ENCODE measurements at places on chromosomes 7 and 10. TPM values are rescaled to one million over a fixed set of nuclear protein-coding genes. Genes with fewer than 3 reads are reported as not detected.

DNA sequence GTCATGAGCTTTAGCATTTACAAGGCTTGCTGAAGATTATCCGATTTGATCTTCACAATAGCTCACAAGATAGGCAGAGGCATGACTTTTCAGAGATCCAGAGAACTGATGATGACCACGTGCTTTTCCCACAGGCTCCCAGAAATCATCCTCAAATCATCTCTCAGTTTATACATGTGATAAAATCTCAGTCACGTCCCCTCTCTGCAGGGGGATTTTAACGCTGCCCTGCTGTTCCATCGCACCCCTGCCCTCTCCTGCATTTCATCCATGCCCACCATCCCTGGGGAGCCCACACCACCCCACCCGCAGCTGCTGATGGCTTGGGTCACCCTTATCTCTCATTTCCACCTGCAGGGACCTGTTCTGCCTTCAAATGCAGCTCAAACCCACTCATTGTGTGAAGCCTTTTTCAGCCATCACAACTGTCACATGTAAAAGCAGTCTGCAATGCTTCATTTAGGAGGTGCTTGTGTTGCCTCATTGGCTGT is 141.8 kb downstream of the DIP2C start:
- no peaks in the 10 kb centered on the region for H3K36me3 ChIP-seq
- no peak overlapping the region for H3K4me3 ChIP-seq
- no peak for DNase-seq
- H3K27me3 ChIP-seq: no peaks in the 10 kb centered on the region
- peaks cover 30% of the 10 kb centered on the region for H3K4me1 ChIP-seq

- peak overlapping the region; percentile 98 for H3K27ac ChIP-seq
- H3K4me1 ChIP-seq: peaks cover 13% of the 10 kb centered on the region
- H3K27me3 ChIP-seq: no peaks in the 10 kb centered on the region
- peak; percentile 27 for DNase-seq
- peaks cover 14% of the 10 kb centered on the region for H3K36me3 ChIP-seq
Measured at GRCh38 chr10:37856881-37857286, 526 bp downstream of the ZNF248 start.

- H3K36me3 ChIP-seq: no peaks in the 10 kb centered on the region
- DNase-seq: no peak
- peaks cover 75% of the 10 kb centered on the region for H3K4me1 ChIP-seq
- H3K4me3 ChIP-seq: no peak overlapping the region
Measured at GRCh38 chr10:110068780-110069179, 61.0 kb downstream of the ADD3 start.

TMEM176A gene
- 30.8 TPM for total RNA-seq

DNA sequence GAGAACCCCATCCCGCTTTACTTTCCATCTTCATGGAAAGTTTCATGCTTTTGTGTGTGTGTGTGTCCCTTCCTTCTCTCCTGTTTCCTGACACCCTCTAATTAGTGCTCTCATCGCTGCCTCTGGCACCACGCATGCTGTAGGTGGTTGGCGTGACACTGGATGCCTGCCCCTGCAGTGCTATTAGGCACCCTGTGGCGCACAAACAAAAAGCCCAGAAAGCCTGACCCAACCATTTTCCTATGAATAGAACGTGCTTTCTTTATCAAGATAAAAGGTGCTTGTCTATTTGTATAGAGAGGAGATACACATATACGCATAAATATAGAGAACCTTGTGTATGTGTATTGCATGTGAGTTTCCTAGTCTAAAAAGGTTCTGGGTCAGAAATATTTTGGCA is 120.8 kb upstream of the CDCA7L start:
- no peaks in the 10 kb centered on the region for H3K4me1 ChIP-seq
- H3K27me3 ChIP-seq: no peaks in the 10 kb centered on the region
- H3K27ac ChIP-seq: no peak overlapping the region
- no peak for DNase-seq
- no peaks in the 10 kb centered on the region for H3K36me3 ChIP-seq

DNA sequence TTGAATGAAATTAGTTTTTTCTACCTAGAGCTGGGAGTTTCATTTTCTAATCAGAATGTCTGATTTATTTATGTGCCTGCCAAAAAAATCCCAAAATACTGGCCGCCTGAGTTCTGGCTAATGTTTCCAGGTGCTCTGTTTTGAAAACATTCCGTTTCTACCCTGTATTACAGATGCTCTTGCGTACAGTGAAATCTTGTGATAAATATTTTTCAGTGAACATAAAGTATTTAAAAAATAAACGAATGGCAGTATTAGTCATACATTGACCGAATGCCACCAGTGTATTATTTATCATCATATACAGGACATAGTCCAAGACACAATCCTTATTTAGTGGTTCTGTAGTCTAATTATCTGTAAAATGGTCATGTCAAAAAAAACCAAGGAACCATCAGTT is 102.8 kb downstream of the KAT6B start:
- peaks cover 44% of the 10 kb centered on the region for H3K4me1 ChIP-seq
- no peaks in the 10 kb centered on the region for H3K27me3 ChIP-seq
- peak overlapping the region; percentile 73 for H3K27ac ChIP-seq
- H3K36me3 ChIP-seq: no peaks in the 10 kb centered on the region
- DNase-seq: no peak
- H3K4me3 ChIP-seq: no peak overlapping the region

GRCh38 chr10:49387071-49387470 is 8.8 kb downstream of the DRGX start:
- no peaks in the 10 kb centered on the region for H3K4me1 ChIP-seq
- no peak for DNase-seq
- no peaks in the 10 kb centered on the region for H3K27me3 ChIP-seq
- no peaks in the 10 kb centered on the region for H3K36me3 ChIP-seq
- H3K27ac ChIP-seq: no peak overlapping the region

DNA sequence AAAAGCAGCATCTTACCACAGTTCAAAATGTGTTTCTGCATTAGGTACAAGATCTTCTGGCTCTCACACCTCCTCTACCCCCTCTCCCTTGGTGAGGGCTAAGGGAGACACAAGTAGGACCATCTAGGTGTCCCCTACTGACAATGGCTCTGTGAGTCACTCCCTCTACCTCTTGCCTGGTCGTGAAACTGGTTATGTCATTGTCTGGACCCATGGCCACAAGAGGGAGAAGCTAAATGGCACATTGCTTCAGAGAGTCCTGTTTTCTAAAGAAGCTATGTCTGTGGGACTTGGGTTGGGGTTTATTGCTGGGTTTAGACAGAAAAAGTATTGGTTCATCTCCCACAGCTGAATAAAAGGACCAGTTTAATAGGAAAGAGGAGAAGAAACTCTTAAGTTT is 4.0 kb upstream of the PLXNA4 start:
- no peaks in the 10 kb centered on the region for H3K36me3 ChIP-seq
- H3K4me3 ChIP-seq: no peak overlapping the region
- peaks cover 25% of the 10 kb centered on the region for H3K4me1 ChIP-seq
- H3K27me3 ChIP-seq: peaks cover 4% of the 10 kb centered on the region
- DNase-seq: no peak

GRCh38 chr7:5309146-5309545 is 26.4 kb downstream of the SLC29A4 start:
- no peak overlapping the region for H3K27ac ChIP-seq
- no peak for DNase-seq

DNA sequence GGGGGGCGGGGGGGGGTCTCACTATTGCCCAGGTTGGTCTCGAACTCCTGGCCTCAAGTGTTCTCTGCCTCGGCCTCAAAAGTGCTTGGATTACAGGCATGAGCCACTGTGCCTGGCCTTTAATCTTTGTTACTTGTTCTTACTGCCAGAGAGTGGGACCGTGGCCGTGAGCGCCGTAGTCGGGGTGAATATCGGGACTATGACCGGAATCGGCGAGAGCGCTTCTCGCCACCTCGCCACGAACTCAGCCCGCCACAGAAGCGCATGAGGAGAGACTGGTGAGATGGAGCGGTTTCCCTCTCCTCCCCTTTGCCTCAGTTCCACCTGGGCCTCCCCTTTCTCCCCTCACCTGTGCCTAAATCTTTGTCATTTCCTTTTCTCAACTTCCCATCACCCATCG is 6.2 kb downstream of the SRRT start:
- H3K27ac ChIP-seq: no peak overlapping the region
- H3K4me1 ChIP-seq: peaks cover 19% of the 10 kb centered on the region
- H3K36me3 ChIP-seq: peaks cover 96% of the 10 kb centered on the region
- H3K27me3 ChIP-seq: no peaks in the 10 kb centered on the region

- no peak overlapping the region for H3K4me3 ChIP-seq
- DNase-seq: no peak
- peak overlapping the region; percentile 7 for H3K27ac ChIP-seq
- H3K4me1 ChIP-seq: peaks cover 71% of the 10 kb centered on the region
- H3K36me3 ChIP-seq: no peaks in the 10 kb centered on the region
Measured at GRCh38 chr10:22682237-22683139, 31.9 kb downstream of the PIP4K2A start.

DNA sequence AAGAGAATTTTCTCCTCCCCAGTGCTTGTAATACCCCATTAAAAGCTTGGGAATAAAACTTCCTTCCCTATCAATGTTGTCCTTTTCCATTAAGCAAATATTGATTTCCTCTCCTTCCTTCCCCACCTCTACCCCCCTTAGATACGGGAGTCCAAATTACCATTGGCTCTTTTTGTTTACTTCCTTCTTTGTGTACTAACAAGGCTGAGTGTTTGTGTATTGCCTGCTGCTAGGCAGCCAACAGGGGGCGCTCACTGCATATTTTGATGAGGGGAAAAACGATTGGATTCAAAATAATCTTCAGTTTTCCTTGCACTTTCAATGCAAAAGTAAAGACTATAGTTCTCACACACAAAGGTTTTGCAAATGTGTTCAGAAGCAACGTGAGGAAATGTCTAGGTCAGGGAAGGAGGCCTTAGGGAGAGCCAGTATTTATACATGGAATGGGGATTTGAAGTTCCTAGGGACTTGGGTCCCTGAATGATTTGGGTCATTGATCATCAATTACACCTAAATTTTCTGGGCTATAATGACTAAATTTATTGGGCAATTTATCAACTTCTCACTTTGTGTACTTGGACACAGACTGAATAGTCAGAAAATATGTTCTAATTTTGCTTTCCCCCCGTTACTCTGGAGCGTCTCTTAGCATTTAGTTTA is 23.6 kb upstream of the VPS41 start:
- H3K4me1 ChIP-seq: no peaks in the 10 kb centered on the region
- H3K27ac ChIP-seq: no peak overlapping the region
- H3K27me3 ChIP-seq: no peaks in the 10 kb centered on the region
- no peak overlapping the region for H3K4me3 ChIP-seq
- peak; percentile 64 for DNase-seq

DNA sequence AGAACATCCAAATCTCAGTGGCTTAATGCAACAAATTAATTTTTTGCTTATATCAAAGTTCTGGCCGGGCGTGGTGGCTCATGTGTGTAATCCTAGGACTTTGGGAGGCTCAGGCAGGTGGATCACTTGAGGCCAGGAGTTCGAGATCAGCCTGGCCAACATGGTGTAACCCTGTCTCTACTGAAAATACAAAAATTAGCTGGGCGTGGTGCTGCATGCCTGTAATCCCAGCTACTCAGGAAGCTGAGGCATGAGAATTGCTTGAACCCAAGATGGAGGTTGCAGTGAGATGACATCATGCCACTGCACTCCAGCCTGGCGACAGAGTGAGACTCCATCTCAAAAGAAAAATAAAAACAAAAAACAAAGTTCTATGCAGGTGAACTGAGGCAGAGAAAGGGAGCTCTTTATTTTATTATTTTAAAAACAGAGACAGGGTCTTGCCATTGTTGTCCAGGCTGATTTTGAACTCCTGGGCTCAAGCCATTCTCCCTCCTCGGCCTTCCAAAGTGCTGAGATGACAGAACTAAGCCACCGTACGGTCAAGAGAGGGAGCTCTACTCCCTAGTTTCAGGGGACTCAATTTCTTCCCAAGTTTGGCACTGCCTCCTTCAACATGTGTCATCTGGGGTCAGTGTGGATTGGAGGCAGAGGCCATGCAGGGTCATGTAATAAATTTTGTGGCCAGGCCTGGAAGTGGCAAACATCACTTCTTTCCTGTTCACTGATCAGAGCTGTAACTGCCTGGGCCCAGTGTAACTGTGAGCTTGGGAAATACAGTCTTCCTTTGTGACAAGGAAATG is 2.4 kb downstream of the ADCK2 start:
- peaks cover 25% of the 10 kb centered on the region for H3K36me3 ChIP-seq
- DNase-seq: peak; percentile 73
- no peaks in the 10 kb centered on the region for H3K27me3 ChIP-seq

NODAL gene
- not detected for total RNA-seq
